Effector memory CD4-positive, alpha-beta T cell (primary cell): ENCODE measurements at places on chromosomes 3 and 15.

GRCh38 chr15:101262551-101262950, 10.7 kb upstream of the CHSY1 start:
- no peak for DNase-seq

DNA sequence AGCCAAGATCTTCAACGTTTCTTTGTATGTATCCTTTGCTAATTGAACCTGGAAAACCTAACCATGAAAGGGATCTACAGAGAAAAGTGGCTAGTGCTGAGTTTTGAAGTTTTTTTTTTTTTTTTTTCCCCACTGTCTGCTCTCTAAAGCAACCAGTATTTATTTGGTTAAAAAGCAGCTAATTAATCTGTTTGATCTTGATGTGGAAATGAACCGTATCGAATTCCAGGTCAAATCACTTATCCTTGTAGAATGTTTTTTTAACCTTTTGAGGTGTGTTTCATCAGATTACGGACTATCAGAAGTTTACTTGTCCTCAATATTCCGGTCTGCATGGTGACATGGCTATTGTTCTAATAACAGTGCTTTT, 117.2 kb downstream of the FNDC3B start:
- DNase-seq = no peak

- DNase-seq = no peak
Measured at GRCh38 chr15:67753891-67754290, 71.4 kb upstream of the SKOR1 start.

DNA sequence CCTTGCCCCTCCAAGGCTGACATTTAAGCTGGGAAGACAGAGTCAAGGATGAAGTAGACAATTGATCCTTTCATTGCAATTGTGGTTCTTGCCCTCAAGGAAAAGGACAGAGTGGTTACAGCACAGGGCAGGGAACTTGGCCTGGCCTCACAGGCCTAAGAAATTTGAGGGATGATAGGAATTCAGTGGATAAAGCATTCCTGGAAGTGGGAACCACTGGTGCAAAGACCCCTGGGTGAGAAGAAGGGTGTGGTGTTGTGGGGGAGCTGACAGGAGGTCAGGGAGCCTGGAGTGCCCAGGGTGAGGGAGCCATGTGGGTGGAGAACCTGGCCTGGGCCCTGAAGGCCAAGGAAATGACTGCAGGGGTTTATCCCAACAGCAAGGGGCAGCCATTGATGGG, 287.4 kb downstream of the UACA start:
- DNase-seq = no peak

DNA sequence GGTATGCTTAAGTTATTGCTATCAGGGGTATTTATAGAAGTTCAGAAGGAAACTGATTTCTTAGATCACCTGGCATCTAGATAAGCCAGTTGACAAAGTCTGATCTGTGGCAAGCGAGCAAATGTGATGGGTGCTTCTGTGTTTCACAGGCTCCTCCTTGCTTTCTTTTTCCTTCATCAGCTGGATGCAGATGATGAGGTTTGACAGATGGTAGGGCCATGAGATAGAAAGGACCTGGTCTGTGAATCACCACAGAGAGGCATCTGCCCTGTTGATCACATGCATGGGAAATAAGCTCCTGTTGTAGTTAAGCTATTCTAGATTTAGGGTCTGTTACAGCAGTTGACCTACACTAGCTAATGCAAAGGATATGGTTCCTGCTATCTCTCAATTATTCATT, 372.0 kb downstream of the NEK10 start:
- DNase-seq = no peak

GRCh38 chr3:55605443-55606236, 118.5 kb upstream of the WNT5A start:
- DNase-seq = no peak

DNA sequence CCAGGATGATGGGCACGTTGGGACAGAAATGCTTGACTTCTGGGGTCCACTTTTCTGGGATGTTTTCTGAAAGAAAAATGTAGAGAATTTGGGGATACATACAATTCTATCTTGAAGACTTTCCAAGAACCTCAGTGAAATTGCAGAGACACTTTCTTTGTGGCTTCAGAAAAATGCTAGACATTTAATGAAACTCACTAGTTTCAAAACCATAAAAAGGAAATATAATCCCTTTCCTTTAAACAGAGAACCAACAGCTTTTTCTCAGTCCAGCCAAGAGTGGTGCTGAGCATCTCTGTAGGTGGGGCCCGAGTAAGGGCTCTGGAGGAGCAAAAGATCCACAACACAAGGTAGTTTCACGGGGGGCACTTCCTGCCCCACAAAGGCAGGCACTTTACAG, 4.4 kb upstream of the GPX1 start:
- DNase-seq = no peak

- no peak for DNase-seq
Measured at GRCh38 chr3:2889736-2890135, 220.4 kb downstream of the IL5RA start.

DNA sequence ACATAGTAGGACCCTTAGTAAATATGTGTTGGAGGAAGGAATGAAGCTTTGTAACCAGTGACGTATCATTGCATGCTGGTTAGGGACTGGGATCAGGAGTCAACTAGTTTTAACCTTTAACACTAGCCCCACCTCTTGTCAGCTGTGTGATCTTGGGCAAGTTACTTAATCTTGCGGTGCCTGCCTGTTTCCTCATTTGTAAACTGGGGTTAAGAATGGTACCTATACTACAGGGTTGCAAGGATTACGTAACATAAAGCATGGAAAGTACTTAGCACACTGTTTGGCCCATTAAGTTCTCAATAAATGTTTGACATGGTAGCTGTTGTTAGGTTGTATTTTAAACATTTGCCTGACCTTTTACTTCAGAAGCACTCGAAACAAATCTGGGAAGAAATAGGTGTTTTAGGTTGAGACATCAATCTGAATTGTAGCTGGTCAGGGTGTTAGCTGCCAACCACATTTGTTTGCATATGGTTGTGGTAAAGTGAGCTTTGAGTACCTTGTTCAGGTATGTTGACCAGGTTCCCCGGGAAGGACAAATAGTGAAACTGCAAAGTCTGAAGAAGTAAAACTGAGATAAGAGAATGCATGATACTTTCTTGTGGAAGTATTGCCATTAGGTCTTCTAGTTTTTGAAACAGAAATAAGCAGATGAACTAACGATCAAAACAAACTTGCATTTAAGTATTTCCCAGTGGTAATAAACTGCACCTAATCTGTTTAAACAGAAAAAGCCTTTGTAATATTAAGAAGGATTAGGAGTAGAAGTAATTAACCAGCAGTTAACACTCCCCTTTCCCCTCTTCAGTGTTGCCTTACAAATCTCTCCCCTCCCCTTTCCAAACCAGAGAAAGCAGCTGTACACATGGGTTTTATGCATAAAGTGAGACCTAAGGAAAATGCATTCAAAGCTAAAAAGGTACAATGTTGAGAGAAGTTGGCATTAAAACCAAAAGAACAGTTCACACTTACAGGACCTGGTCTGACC, 25.8 kb upstream of the SCAANT1 start:
- DNase-seq = no peak

GRCh38 chr15:58484791-58485600, 53.2 kb downstream of the LIPC start:
- DNase-seq = no peak

- DNase-seq = no peak
Measured at GRCh38 chr15:66803182-66803729, 101.2 kb downstream of the SMAD6 start.

GRCh38 chr3:73021301-73021835, 24.8 kb downstream of the PPP4R2 start:
- no peak for DNase-seq

DNA sequence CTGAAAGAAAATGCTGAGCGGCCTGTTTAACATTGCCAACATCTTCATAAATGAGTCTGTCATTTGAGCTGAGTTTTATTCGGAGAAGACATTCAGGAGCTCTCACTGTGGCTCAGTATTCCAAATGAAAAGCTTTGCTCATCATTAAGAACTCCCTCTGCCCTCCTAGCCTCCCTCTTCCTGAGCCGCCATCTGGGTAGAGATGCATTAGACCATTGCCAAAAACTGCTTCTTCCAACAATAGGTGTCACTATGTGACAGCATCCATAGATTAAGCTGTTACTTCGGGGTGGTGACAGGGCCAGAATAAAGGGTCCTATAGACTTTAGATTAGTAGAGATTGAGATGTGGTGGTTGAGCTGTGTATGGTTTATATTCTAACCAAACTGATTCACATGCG, 501.4 kb upstream of the NR2F2 start:
- DNase-seq = no peak

DNA sequence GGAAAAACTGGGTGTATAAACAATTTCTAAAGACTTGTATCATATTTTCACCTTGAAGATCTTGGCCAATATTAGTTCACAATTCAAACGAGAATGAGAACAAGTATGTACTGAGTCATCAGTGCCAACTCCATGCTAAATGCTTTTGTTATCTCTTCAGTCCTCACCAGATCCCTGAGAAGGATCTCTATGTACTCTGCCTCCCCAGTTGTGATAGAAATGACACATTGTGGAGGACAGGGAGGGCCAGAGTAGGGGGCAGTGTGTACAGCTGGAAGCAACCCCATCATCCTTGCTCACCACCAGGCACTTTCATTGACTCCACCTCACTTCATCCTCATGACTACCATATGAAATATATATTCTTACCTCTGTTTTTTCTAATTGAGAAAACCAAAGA, 353.7 kb upstream of the SOX2 start:
- DNase-seq = no peak

DNA sequence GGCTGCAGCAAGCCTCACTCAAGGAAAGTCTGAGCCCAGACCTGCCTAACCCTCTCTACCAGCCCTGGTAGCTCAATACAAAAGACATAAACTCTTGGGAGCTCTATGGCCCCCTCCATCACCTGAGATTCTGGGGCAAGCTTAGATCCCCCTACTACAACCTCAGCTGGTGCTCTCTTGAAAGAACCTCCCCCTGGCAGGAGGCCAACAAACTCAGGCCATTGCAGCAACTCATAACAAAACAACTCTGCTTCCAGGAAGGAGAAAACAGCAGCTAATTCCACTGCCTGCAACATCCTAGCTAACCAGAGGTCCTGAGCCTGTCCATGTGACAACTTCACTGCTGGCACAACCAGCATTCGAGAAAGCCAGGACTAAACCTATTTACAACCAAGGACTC, 169.2 kb downstream of the ROBO1 start:
- DNase-seq = no peak

DNA sequence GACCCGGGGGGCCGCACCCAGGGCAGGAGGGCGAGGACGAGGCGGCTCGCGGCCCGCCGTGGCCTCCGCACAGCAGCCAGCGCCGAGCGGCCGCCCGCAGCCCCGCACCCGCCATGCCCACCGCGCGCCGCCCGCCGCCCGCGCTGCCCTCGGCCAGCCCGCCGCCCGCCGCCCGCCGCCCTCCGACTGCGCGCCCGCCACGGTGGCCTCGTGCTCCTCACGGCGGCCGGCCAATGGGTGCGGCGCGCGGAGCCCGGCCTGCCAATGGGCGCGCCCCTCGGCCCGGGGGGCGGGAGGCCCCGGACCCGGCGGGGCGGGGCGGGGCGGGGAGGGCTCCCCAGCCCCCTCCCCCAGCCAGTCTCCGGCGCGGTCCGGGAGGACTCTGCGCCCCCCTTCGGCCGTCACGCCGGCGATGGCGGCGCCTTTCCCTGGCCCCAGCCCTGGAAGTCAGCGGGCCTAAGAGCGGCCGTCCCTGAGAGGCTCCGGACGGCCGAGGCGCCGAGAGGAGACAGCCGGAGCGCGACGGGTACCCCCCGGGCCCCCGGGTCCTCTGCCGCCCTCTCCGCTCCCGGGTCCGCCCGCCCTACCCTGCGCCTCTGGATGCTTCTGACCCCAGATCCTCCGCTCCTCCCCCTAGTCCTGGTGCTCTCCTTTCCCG, at the start of gene NT5DC2:
Gene NT5DC2 (minus strand): TSS at position 235 of the 658 bp plus-strand sequence. CDS start 120 bp downstream, at position 115.
- DNase-seq = peak; percentile 41

GRCh38 chr3:89025185-89025584, 82.2 kb upstream of the EPHA3 start:
- no peak for DNase-seq

DNA sequence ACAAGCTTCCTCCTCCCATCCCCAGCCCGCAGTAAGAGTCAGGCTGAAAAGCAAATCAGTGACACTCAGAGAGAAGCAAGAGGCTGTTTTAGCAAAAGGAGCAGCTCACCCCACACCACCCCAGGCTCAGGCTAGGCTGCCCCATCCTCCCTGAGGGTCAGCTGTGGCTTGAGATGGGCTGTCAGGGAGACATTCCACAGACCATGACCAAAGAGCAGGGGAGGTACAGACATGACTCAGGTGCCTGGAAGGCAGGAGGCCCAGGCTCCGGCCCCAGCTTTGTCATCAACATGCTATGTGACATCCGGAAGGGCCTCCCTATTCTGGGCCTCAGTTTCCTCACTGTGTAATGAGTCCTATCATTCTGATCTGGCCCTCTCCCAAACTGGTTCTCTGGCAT, 24.7 kb downstream of the HCN4 start:
- no peak for DNase-seq

GRCh38 chr15:48265135-48265534, 59.0 kb downstream of the SLC12A1 start:
- no peak for DNase-seq

DNA sequence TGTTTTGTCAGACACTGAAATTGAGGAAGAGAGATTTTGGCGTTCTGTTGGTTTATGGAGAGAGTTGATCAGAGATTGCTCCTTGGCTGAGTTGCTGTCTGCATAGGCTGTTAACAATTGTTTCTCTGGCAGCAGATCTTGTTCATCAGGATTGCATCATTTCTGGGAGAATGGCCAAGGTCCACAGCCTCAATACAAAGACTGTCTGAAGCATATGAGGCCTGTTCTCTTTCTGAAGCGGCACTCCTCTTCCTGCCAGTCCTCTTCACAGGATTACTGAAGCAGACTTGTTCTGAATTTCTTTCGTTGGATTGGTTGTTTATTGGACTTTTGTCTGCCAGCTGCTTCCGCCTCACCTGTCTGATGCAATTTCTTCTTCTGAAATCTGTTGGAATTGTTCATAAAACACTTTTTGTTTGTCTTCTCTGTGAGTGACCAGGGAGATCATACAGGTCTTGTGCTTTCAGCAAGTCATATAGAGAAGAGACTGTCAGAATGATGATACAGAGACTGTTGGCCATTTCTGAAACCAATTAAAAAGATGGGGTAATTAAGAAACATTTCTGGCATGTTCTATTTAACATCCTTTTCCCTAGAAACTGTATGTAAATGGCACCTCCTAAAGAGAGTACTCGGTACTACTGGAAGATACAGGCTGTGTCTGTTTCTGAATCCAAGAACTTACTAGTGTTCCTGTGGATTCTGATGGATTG, 25.5 kb downstream of the SETD5 start:
- DNase-seq = no peak

- no peak for DNase-seq
Measured at GRCh38 chr3:9180764-9181117, 68.7 kb downstream of the SRGAP3 start.

DNA sequence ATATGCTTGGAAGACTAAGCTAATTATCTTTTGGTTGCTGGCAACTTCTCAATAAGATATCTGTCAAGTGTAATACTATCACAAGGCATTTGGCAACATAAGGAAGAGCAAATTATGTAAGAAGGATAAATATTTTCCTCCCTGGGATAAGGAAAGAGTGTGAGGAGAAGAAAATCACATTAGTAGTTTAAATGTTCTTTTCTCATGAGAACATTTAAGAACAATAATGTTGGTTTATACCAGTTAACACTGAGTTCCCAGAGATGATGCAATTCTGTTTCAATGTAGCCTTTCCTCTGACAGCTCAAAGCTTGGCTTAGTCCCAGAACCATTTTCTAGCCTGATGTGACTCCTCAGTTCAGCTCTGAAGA, 66.1 kb upstream of the NPHP3 start:
- no peak for DNase-seq

- DNase-seq = peak; percentile 88
Measured at GRCh38 chr3:183285828-183286457, 32.9 kb downstream of the B3GNT5 start.
